Activated naive CD8-positive, alpha-beta T cell treated with anti-CD3 and anti-CD28 coated beads, Interleukin-2, amount 10 ng/mL, durations not matched to agents 7 days and 5 days (primary cell): ENCODE measurements at places on chromosomes 1 and 21. TPM values are rescaled to one million over a fixed set of nuclear protein-coding genes. Genes with fewer than 3 reads are reported as not detected.

The ZNF683 gene
- 9.3 TPM for total RNA-seq

The NEGR1 gene
- not detected for total RNA-seq

DNA sequence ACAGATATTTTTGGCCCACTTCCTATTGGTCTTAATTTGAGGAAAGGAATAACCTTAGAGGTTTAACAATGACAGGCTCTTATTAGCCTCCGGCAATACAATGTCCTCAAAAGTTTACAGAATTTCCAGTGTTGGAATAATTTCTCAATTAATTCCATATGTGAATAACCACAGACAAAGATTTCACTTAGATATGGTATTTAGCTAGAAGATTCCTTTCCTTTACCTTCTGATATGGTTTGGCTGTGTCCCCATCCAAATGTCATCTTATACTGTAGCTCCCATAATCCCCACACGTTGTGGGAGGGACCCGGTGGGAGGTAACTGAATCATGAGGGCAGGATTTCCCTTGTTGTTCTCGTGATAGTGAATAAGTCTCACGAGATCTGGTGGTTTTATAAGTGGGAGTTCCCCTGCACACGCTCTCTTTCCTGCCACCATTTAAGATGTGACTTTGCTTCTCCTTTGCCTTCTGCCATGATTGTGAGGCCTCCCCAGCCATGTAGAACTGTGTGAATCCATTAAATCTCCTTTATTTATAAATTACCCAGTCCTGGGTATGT, 54.9 kb upstream of the RGS7 start:
- no peaks in the 10 kb centered on the region for H3K36me3 ChIP-seq
- no peak for DNase-seq

DNA sequence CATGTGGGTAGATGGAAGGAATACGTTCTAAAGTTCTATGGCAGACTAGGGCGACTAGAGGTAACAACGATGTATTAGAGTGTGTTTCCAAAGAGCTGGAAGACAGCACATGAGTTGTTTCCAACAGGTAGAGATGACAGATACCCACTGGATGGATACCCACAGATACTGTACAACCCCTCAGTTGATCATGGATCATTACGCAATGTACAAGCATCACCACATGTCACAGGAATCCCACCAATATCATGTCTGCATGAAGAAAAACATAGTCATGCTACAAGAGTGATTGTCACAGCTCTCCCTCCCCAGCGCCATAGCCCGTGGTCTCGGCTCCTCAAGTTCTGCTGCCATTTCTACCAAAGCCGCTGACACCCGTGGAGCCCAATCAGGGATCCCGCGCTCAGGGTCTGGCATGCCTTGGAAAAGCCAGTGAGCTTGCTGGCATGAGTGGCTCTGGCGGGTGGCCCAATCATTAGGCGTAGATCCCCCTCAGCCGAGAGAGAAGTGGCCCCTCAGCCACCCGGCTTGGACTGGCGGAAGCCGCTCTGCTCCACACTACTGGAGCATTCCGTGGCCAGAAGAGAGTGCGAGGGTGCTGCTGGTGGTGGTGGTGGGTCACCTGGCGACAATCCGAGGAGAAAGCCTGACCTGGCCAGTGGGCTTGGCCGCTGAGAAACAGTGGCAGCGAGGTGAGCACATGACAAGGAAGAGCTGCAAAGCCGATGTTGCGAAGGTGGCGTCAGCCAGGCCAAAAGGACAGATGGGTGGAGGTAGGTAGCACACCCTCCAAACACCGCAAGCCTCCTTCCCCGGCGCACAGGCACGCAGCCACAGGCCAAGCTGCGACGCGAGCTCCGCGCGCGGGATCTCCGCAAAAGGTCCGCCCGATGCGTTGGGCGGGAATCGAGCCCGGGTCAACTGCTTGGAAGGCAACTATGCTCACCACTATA, 65.7 kb upstream of the FCGR2A start:
- peaks cover 35% of the 10 kb centered on the region for H3K27me3 ChIP-seq
- H3K27ac ChIP-seq = peak overlapping the region; percentile 71
- peak; percentile 65 for DNase-seq
- no peaks in the 10 kb centered on the region for H3K36me3 ChIP-seq
- peaks cover 11% of the 10 kb centered on the region for H3K4me1 ChIP-seq

GRCh38 chr1:214386747-214387146, 105.8 kb downstream of the SMYD2 start:
- H3K4me3 ChIP-seq = no peak overlapping the region
- H3K4me1 ChIP-seq = no peaks in the 10 kb centered on the region
- peaks cover 3% of the 10 kb centered on the region for H3K27me3 ChIP-seq
- H3K27ac ChIP-seq = no peak overlapping the region

GRCh38 chr1:230076121-230076520, 9.1 kb downstream of the GALNT2 start:
- H3K4me1 ChIP-seq = peaks cover 18% of the 10 kb centered on the region
- peaks cover 10% of the 10 kb centered on the region for H3K36me3 ChIP-seq
- no peaks in the 10 kb centered on the region for H3K27me3 ChIP-seq
- no peak for DNase-seq
- H3K4me3 ChIP-seq = no peak overlapping the region
- H3K27ac ChIP-seq = no peak overlapping the region

The PRDM16 gene
- not detected for total RNA-seq

DNA sequence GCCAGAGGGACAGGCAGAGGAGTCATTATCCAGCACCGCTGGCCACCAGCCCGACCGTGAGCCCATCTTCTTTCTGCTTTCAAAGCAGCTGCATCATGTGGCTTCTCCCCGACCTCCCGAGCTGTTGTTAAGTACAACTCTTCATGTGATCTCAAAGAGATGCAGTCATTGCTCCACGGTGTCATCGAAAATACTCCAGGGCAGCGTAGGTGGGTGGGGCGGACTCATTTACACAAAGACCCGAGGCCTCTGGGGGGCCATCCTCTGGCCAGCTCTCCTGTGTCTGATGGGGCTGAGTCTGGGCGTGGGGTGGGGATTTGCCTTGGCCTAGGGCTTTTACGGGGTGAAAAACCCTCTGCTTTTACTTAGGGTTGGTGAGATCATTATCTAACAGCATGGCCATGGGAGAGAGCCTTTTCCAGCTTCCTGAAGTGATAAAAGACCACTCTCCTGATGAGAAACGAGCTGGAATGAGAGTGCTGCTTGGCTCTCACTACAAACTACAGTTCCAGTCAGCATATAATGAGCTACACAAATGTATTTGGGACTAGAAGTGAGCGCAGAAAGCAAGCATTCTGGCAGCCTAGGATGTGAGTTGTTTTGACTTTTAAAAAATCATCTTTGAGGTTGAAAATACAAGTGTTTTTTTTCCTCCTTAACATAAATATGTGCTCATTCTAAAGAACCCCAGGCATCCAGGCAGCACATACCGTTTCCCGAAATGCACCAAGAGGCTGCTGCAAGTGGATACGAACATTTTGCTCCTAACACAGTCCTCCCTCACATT, 165.0 kb downstream of the RHOU start:
- H3K4me3 ChIP-seq = no peak overlapping the region
- H3K27me3 ChIP-seq = peaks cover 7% of the 10 kb centered on the region
- no peak for DNase-seq
- H3K27ac ChIP-seq = no peak overlapping the region
- H3K4me1 ChIP-seq = peaks cover 2% of the 10 kb centered on the region

- no peak for DNase-seq
- peaks cover 9% of the 10 kb centered on the region for H3K36me3 ChIP-seq
- H3K27me3 ChIP-seq = no peaks in the 10 kb centered on the region
- H3K4me3 ChIP-seq = peak overlapping the region; percentile 83
- H3K27ac ChIP-seq = peak overlapping the region; percentile 76
Observed at GRCh38 chr1:28437924-28438699, 67.7 kb upstream of the RCC1 start.

The C1orf115 gene
- 0.25 TPM for total RNA-seq

DNA sequence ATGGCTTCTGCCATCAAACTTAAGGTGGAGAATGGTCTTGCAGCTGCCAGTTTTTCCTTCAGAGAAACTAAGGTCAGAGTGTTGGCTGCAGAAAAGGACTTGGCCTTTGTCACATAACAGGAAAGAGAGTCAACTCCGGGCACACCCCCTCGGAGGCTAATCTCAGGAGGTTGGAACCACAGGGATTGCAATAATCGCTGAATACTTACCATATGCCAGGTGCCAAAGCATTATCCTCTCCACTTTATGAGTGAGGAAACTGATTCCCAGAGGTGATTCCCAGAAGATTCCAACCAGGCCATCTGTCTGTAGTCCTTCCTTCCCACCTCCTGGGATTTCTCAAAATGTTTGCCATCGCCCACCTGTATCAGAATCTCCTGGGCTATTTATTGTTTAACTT, 54.0 kb downstream of the LACTBL1 start:
- H3K36me3 ChIP-seq = no peaks in the 10 kb centered on the region
- no peak overlapping the region for H3K4me3 ChIP-seq
- DNase-seq = no peak
- H3K4me1 ChIP-seq = no peaks in the 10 kb centered on the region

The LCE3E gene
- total RNA-seq = not detected

DNA sequence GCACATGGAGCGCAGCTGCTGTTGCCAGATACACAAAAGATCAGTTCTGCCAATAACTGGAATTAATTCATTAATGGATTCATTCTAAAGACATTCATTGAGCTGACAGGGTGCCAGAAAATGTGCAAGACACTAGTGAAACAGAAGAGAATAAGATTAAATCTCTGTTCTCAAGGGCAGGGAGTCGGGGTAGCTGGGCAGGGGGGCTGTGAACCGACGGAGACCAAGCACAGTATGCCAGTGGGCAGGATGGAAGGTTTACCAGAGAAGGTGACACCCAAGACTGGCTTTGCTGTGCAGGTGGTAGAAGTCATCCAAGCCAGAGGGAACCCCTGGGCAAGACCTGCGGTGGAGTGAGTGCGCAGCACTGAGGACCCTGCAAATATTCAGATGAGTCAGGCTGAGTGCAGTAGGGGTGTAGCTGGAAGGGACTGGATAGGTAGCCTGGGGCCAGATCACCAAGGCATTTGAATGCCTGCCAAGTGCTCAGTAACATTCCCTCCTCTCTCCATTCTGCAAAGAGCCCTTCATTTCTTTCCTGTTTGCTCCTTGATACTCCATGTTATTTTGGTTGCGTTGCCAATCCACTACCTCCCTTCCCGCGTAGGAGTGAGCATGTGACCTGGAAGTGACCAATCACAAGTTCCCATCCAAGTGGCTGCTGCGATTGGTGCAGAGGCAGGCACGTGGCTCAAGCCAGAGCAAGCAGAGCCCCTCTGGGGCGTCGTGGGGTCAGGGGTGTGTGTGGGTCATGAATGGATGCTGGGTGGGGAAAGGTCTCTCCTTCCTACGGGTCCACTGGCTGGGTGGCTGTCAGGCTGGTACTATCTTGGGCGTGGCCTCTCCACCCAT, 413.1 kb downstream of the PTPRU start:
- no peaks in the 10 kb centered on the region for H3K4me1 ChIP-seq
- no peak for DNase-seq
- no peak overlapping the region for H3K4me3 ChIP-seq
- no peaks in the 10 kb centered on the region for H3K36me3 ChIP-seq
- H3K27ac ChIP-seq = no peak overlapping the region

The CHI3L2 gene
- 30.5 TPM for total RNA-seq

DNA sequence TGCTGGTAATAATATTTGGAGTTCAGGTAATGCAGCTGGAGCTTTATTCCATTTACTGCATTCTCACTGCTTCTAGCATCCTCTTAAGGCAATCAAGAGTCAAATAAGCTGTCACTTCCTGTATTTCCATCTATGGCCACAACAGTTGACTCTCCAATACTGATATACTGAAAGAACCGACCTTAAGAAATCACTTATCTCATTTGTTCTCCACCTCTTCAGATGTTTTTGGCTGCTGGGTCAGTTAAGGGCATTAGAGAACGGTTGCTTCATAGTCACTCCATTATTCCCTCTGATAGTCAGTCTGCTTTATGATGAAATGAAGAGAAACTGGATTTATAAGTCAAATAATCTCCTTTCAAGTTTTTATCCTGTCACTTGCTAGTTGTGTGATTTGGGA, 14.2 kb upstream of the RGS4 start:
- no peaks in the 10 kb centered on the region for H3K36me3 ChIP-seq
- no peaks in the 10 kb centered on the region for H3K4me1 ChIP-seq
- H3K27me3 ChIP-seq = peaks cover 10% of the 10 kb centered on the region
- H3K4me3 ChIP-seq = no peak overlapping the region
- no peak for DNase-seq

The TEX38 gene
- not detected for total RNA-seq

DNA sequence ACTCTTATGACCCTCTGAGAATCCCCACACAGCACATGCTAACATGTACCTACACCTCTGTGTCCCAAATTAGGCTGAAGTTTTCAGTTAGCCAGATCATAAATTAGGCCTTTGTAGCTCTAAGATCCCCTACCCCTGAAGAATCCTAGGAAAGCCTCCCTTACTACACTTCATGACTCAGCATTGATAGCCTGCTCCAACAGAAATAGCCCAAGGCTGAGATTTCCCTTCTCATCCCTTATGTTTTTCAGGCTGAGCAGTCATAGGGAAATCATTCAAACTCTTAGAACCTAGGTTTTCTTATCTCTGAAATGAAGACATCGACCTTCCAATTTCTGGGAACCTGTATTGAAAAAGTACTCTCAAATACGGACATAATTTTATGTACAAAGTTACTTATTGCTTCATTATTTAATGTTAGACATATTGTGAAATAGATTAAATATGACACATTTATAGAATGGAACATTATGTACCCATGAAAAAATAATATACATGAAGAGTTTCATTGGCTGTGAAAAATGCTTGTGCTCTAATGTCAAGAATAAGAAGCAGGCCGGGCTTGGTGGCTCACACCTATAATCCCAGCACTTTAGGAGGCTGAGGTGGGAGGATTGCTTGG, 122.4 kb upstream of the UBE2U start:
- no peaks in the 10 kb centered on the region for H3K4me1 ChIP-seq
- H3K36me3 ChIP-seq = no peaks in the 10 kb centered on the region
- H3K27ac ChIP-seq = no peak overlapping the region
- H3K4me3 ChIP-seq = no peak overlapping the region

The SOAT1 gene
- 58.3 TPM for total RNA-seq

DNA sequence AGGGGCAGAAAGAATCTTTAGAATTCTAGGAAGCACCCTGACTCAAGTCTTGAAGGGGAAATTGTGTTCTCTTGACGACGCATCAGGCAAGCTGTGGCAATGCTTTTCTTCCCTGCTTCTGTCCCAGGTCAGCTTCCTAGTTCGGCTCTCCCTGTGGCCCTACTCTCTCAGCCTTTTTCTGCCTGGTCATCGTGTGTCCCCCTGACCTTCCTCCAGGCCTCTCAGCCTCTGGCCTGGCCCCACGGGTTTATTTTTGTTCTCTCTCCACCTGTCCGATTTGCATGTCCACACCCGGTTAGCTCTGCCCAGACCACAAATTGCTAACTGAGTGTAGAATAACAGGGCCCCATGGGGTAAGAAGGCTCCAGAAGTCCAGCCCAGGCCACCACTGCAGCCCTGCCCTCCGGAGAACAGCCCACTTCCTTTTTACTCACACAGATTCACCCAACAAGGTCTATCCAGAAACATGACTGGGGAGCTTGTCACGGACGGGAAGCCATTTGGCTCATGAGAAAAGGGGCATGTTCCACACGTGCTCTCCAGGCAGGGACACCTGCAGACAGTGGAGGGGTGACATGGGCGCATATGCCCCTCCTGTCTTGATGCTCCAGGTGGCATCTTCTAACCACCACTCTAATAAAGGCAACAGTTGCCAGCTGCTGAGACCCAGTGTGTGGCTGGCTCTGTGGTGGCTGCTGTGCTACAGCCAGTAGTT, 9.8 kb downstream of the KCNN3 start:
- peaks cover 3% of the 10 kb centered on the region for H3K27me3 ChIP-seq
- H3K27ac ChIP-seq = no peak overlapping the region
- peaks cover 8% of the 10 kb centered on the region for H3K4me1 ChIP-seq
- H3K36me3 ChIP-seq = no peaks in the 10 kb centered on the region
- no peak for DNase-seq
